ENCODE measurements at places on chromosomes 2 and 18.

DNA sequence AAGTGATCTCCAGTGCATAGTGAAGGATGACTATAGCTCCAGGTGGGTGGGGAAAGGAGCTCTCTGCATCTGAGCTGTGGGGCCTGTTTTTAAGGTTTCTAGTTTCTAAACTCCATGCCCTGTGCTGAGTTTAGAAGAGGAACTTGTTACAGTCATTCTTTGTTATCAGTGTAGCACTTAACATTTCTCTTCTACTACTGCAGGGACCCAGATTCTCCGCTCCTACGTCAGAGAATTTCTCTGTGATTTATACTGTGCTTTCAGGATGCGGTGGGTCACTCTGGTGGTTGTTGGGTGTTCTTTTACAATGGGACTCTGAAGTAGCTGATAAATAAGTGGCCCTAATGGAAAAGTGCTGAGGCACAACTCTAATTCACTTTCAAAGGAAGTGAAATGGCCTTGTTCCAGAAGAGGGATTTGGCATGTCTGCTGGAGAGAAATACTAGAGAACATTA, 122.0 kb downstream of the WDSUB1 start:
- DNase-seq = no peak

DNA sequence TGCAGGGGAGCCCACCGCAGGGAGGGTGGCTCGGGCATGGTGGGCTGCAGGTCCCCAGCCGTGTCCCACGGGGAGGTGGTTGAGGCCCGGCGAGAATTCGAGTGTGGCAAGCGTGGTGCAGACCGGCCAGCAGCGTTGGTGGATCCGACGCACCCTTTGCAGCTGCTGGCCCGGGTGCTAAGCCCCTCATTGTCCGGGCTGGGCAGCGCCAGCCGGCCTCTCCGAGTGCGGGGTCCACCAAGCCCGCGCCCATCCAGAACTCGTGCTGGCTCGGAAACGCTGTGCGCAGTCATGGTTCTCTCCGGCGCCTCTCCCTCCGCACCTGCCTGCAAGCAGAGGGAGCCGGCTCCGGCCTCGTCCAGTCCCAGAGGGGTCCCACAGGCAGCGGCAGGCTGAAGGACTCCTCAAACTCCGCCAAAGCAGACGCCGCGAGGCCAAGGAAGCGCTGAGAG, 177.0 kb upstream of the SLC35G4 start:
- no peak for DNase-seq

GRCh38 chr2:1867141-1867540, 122.8 kb upstream of the PXDN start:
- no peak for DNase-seq

DNA sequence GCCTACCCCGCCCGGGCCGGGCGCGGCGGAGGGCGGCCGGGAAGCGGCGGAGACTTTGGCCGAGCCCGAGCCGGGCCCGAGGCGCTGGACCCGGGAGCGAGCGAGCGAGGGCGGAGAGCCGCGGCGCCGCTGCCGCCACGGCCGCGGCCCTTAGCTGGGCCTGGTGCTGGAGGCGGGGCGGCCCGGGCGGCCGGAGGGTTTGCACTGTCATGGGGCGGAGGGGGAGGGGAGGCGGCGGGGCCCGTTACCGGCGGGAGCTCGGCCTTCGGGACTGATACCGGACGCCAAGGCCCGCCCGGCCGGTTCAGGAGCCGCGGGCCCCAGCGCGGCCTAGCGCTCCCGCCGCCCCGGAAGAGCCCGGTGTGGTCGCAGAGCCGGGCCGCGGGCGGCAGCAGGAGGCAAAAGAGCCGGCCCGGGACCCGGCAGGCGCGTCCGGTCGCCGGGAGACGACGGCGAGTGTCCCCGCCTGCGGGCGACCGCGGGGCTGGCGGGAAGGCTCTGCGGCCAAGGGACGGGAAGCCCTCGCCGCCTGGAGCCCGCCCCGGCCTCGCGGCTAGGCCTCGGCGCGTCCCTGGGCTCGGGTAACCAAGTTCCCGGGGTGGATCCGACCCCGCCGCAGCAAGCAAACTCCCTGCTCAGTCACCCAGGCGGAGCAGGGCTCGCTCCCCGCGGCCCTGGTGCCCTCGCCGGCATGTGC, 697 bp downstream of the KCMF1 start:
- DNase-seq = peak; percentile 34

DNA sequence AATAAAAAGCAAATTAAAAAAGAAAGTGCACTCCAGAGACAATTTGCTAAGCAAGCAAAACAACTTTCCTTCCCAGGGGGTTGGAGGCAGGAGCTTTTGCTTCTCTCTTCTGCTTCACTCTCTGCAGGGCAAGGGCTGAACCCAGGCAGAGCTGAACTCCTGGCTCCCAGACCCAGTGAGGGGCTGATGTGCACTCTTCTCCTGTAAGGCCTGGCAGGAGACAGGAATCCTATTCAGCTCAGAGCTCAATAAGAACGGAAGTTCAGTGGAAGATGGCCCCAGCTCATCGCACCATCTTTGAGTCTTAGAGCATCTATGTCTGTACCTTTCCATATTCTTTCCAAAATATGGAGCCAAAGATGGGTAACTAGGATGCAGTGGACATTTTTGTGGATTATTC, 29.1 kb downstream of the CIB4 start:
- no peak for DNase-seq

GRCh38 chr18:23422751-23423418, 30.2 kb upstream of the RIOK3 start:
- no peak for DNase-seq

GRCh38 chr2:228131833-228132232, 49.7 kb downstream of the SPHKAP start:
- DNase-seq = no peak

- no peak for DNase-seq
Observed at GRCh38 chr2:17813742-17814473, 2.4 kb upstream of the MSGN1 start.

DNA sequence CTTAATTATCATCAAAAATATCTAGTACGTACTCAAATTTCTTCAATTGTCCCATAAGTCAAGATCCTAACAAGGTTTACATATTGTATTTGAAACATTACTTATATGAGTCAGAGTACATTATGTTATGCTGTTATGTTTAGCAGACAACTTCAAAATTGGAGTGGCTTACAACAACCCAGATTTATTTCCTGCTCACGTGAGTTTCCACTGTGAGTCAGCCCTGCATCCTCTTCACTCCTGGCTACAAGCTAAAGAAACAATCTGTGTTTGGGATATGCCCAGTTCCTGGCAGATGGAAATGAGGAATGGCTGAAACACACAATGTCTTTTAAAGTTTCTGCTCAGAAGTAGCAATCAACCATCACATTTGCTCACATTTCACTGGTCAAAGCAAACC, 31.5 kb upstream of the TANC1 start:
- no peak for DNase-seq

GRCh38 chr2:52976143-52976949, 791.3 kb upstream of the CHAC2 start:
- no peak for DNase-seq

DNA sequence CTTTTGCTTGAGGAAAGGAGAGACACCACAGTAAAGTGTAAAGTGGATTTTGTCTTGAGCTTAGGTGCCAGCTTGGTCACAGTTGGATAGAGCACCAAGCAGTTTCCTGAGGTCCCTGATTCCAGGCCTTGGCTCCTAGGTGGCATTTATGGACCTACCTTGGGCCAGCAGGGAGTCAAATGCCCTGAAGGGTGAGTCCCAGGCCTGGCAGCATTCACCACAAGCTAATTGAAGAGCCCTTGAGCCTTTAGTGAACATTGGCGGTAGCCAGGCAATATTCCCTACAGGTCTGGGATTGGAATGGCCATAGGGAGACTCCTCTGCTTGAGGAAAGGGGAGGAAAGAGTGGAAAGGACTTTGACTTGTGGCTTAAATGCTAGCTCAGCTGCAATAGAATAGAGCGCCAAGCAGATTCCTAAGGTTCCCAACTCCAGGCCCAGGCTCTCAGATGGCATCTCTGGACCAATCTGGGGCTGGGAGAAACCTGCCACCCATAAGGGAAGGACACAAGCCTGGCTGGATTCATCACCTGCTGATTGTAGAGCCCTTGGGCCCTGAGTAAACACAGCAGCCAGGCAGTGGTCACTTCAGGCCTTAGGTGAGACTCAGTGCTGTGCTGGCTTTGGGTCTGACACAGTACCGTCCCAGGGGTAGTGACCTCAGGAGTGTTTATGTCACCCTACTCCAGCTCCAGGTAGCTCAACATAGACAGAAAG, 137.5 kb upstream of the OTOS start:
- no peak for DNase-seq

- no peak for DNase-seq
Observed at GRCh38 chr2:69134306-69134945, 121.4 kb downstream of the ANTXR1 start.

DNA sequence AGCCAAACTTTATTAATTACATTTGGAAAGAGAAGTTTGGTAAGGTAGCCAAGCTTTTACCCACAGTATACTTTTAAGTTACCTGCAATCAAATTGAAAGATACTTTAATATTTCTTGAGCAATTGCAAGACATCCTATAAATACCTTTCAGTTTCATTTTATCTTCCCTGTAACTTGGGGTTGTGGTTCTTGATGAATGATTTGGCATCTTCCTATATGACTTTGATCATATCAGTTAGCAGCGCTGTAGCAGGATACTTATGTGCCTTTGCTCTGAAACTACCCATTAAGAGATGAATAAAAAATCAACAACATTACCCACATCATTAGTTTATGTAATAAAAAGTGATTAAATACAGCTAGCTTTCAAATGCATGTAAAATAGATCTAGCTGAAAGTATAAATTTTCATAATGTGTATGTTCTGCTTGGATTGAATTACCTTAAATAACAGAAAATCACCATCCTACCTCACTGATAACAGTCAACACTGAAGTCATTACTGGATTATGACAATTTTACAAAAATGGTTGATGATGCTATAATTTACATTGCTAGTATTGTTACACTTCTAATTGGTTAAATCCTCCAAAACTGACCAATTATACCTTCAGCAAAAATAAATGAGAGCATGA, 50.4 kb downstream of the MMADHC start:
- no peak for DNase-seq

GRCh38 chr2:45826884-45827635, 175.6 kb downstream of the PRKCE start:
- no peak for DNase-seq

- no peak for DNase-seq
Observed at GRCh38 chr18:9215221-9215933, 78.8 kb downstream of the ANKRD12 start.

- no peak for DNase-seq
Observed at GRCh38 chr18:24068945-24069693, 54.6 kb downstream of the TTC39C start.

DNA sequence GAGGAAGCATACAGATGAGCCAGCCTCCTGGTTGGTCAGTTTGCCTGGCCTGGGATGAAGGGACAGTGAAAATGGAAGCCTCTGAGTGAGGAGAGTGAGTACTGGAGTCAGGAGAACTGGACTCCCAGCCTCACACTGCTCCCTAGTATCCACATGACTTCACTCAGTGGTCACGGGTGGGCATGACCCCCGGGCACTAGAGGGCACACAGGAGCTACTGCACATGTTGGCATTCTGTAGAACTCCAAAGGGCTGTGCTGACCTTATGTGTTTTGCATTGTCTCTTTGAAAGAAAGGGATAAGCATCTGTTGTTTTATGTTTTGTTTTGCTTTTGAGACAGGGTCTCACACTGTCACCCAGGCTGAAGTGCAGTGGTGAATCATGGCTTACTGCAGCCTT, 23.7 kb downstream of the NCAPH start:
- DNase-seq = no peak

DNA sequence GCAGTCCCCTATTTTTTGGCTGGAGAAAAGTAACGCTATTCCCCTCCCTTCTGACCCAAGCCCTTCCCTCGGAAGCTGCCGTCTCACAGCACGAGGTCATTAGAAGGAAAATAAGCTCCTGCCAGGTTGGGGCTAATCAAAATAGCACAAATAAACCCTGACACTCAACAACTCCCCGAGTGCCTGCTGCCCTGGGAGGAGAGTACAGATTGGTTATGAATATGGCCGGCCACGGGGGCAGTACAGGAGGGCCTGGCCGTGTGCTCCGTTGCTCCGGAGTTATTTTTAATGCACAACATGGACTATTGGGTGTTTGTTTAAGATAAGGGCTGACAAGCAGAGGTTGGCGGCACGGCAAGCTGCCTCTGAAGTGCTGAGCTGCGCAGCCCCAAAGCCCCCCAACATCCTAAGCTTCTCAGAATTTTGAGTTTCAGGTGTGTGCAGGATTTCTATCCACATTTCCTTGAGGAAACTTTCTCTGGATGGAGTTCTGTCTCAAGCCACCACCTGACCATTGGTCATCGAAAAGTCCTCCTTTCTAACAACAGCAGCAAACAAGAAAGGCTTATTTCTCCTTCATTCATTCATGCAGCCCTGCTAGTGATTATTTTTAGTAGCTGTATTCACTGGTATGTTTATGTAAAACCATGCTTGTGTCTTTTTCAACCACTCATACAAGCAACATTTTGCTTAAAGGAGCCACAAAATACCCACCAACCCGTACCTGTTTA, 58.7 kb downstream of the PAX3 start:
- no peak for DNase-seq

DNA sequence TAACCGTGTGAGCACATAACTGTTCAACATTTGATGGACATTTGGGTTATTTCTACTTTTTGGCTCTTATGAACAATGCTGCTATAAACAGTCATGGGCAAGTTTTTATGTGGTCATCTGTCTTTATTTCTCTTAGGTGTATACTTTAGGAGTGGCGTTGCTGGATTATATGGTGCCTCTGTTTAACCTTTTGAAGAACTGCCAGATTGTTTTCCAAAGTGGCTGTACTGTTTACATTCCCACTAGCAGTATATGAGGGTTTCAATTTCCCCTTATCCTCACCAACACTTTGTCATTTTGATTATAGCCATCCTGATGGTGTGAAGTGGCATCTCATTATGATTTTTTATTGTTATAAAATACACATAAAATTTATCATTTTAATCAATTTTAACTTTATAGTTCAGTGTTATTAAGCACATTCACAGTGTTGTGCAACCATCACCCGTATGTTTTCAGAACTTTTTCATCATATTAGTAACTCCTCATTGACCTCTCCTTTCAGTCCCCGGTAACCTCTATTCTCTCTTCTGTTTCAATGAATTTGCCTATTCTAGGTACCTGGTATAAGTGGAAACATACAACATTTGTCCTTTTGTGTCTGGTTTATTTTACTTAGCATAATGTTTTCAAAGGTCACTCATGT, 55.4 kb downstream of the EML4 start:
- DNase-seq = no peak

- no peak for DNase-seq
Observed at GRCh38 chr2:241867776-241868420, 1.6 kb upstream of the RTP5 start.

DNA sequence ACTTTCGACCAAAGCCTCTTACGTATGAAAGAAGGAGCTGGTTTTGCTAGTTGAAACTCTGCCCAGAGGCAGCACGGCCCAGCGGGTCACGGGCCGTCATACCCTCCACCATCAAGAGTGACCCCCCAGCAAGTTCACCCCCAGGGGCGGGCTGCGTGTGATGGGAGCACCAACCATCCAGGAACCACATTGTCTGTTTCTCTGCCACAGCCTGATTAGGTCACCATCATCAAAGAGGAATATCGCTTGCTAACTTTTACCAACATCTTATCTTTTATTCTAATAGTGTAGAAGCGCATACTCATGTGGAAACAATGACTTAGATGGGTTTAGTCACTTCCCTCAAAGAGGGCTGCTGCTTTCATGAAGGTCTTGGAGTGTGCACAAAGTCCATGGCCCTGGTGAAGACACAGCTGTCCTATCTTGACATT, 116.6 kb upstream of the SMIM21 start:
- DNase-seq = no peak
